ENCODE measurements at places on chromosomes 7 and 10.

DNA sequence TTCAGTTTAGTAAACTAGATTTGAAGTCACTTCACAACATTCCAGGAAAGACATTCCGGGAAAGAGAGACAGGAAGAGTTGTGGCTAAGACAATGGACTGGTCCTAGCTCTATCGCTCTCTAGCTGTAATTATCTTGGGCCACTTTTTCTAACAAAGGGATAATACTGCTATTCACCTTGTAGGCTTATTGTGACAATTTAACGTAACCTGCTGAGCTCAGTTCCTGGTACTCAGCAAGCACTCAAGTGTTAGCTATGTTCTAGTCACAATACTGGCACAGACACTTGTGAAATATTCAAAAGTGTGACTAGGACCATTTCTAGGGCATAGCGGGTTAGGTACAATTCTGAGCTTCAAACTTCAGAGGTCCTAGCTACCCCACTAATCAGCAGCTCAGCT is 12.0 kb upstream of the NRCAM start:
- DNase-seq: no peak

GRCh38 chr7:122556873-122557542 is 141.9 kb downstream of the RNF133 start:
- no peak for DNase-seq

GRCh38 chr7:120842121-120842621 is 15.8 kb downstream of the TSPAN12 start:
- DNase-seq: peak; percentile 88

DNA sequence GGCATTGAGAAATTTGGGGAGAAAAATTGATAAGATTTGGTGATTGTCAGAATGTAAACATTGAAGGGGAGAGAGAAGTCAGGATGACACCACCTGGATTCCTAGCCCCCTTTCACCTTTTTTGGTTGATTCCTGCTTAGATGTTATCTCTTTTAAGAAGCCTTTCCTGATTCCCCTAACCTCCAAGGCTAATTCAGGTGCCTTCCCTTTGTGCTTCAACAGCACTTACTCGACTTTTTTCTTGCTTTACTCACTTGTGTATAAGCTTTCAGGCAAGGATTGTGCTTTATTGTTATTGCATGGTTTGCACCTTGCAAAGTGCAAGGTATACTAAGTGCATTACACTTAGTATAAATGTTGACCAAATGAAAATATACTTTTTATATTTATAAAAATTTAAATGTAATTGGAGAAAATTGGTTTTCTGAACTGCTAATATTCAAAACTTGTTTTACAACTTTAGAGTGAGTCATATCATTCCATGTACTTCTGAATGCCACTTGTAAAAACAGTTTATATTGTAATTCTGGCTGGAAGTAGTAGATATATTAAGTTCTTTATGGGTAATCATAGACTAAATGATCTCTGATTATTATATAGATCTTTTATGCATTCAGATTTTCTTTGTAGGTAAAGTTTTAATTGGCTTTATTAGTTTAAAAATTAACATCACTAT is 13.2 kb downstream of the SHOC2 start:
- no peak for DNase-seq

- no peak for DNase-seq
These were observed 35.5 kb upstream of the TBX20 start for GRCh38 chr7:35289376-35289775.

DNA sequence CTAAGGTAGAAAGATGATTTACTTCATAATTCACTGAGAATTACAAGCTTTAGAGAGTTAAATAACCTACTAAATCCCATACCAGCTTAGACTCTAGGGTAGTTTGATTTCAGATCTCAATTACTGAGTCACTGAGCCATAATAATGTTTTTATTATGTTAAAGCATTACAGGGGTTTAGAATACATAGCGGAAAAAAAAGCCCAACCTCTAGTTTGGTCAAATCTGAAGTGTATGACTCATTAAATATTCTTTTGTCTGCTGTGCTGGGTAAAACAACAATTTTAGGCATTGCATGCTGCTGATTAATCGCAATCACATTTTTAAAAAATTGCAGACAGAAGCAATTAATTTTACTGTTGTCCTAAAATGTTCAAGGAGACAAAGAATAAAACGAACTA is 48.5 kb downstream of the MALRD1 start:
- no peak for DNase-seq

- DNase-seq: no peak
These were observed 11.4 kb upstream of the DLX6 start for GRCh38 chr7:96993980-96994379.

DNA sequence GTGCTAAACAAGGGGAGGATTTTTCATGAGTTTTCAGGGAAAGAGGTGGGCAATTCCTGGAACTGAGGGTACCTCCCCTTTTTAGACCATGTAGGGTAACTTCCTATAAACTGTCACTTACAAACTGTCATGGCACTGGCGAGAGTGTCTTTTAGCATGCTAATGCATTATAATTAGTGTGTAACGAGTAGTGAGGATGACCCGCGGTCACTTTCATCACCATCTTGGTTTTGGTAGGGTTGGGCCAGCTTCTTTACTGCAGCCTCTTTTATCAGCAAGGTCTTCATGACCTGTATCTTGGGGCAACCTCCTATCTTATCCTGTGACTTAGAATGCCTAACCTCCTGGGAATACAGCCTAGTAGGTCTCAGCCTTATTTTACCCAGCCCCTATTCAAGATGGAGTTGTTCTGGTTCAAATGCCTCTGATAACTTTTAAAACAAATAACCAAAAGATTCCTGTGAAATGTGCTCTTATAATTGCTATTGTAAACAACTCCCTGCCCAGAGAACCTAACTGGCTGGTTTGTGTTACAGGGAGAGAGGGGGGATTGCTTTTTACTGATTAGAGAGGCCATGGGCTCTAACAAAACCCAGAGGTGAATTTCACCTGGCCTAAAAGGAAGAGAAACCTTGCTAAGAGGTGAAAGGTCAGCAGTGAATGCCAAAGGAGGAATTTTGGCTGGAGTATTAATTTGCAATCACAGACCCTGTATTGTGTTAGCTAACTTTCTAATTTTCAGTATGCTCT is 64.3 kb downstream of the EEPD1 start:
- DNase-seq: no peak

DNA sequence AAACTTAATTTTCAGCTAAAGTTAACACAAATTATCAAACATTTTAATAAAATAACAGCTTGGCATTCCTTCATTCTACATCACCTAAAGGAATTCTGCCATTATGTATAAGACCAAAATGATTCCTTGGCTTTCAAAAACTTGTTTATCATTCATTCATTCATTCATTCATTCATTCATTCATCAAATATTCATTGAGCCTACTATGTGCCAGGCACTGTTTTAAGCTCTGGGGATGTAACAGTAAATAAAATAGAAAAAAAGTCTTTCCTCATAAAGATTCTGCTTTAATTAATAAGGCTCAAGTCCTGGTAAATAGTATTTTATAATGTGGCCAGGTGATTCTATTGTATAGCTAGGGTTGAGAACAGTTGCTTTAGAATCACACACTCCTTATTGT is 127.9 kb downstream of the GPR85 start:
- no peak for DNase-seq

GRCh38 chr10:61869041-61869675 is 32.3 kb upstream of the ARID5B start:
- DNase-seq: no peak

- no peak for DNase-seq
These were observed 586.0 kb upstream of the MGMT start for GRCh38 chr10:128881086-128881485.

GRCh38 chr7:80082213-80082612 is 52.4 kb upstream of the GNAI1 start:
- peak; percentile 24 for DNase-seq

DNA sequence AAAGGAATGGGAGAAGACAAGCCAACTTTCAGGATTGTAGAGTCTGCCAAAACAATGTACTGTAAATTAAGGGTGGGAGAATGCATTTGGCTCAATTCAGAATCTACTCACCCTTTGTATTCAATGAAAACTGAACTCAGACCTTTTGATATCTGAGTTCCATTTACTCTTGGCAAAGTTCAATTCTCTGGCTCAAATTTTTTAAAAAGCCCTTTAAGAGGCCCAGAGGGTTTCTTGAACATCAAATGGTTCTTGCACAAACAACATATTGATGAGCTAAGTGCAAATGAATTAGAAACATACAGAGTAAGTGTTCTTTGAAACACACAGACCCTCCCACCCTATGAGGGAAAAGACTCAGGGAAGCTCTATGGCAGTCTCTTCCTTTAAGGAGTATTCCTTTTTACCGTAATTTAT is 5.2 kb upstream of the XPNPEP1 start:
- no peak for DNase-seq

DNA sequence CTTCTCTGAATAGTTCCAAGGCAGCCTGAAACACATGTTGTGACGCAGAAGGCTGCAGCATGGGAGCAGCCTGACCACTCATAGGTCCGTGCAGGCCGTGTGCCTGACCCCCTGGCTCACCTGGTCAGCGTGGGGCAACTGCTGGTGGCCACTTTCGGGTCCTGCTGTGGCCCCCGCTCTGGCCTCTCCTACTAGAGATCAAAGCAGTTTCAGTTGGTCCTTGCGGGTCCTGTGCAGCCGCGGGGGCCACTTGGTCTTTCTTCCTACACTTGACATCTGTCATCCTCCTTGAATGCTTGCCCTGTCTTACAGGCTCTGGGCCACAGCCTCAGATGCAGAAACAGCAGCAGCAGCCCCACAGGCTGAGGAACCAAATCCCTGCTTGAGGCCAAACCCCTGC is 320.8 kb upstream of the ZNF32 start:
- no peak for DNase-seq

DNA sequence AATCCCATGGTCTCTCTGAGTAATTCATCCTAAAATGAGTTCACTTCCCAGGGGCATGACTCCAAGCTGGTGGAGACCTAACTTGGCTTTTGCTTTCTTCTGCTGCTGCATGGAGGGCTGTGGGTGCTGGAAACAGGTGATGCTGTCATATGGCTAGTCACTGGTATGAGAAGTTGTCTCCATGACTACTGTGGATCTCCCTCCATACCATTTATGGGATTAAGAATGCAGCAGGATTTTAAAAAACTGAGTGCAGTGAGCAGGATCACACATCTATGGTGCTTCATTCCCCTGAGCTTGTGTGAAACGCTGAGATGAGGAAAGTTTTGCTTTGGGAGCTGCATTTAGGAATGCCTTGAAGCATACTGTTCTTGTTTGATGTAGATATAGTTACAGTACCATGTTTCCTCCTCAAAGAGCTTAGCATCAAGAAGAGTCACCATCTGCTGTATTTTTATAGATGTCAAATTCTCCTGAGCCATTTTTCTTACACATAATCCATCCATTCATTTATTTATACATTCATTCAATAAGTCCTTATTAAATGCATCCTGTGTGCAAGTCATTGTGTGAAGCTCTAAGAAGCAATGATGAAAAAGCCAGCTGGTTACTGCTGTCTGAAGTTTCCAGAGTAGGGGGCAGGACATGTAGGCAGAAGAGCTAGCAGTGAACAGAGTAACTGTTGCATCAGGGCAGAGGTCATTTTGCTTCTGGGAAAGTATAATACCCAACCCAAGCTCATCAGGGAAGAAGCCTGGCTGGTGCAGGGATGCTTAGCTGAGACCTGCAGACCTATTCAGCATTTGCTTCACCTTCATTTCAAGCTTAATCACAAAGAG is 534.8 kb downstream of the AUTS2 start:
- no peak for DNase-seq

DNA sequence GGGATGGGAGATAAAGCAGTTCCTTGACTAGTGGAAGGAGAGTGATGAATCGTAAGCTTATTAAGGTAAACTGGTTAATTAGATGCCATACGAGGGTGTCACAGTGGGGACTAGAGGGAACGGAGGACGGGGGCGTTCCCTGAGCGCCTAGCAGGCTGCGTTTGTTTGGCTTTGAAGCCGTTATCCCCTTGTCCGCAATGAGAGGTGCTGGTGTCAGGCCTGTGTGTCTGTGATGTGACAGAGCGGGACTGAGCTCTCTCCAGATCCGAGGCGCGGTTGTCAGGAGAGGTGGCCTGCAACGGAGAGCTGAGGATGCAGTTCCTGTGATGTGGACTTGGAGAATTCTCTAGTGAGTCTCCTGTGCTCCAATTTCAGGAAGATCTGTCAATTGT is 60.0 kb upstream of the PRPS1L1 start:
- DNase-seq: no peak

DNA sequence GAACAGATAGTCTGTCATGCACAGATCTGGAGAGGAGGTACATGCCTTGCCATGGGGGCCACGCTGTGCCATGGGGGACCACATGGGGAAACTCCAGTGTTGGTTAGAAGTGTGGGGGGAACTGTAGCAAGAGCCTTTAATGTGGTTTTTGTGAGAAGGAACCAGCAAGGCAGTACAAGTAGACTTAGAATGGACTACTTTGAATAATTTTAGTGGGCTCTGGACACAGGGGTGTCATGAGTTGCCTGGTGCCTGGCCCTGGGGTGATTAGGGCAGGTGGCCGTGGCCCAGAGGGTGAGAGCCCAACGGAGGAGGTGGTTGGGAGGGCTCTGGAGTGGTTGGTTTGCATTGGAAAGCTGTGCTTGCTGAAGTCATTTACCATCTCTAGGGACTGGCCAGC is 77.2 kb downstream of the CXCL12 start:
- DNase-seq: no peak

DNA sequence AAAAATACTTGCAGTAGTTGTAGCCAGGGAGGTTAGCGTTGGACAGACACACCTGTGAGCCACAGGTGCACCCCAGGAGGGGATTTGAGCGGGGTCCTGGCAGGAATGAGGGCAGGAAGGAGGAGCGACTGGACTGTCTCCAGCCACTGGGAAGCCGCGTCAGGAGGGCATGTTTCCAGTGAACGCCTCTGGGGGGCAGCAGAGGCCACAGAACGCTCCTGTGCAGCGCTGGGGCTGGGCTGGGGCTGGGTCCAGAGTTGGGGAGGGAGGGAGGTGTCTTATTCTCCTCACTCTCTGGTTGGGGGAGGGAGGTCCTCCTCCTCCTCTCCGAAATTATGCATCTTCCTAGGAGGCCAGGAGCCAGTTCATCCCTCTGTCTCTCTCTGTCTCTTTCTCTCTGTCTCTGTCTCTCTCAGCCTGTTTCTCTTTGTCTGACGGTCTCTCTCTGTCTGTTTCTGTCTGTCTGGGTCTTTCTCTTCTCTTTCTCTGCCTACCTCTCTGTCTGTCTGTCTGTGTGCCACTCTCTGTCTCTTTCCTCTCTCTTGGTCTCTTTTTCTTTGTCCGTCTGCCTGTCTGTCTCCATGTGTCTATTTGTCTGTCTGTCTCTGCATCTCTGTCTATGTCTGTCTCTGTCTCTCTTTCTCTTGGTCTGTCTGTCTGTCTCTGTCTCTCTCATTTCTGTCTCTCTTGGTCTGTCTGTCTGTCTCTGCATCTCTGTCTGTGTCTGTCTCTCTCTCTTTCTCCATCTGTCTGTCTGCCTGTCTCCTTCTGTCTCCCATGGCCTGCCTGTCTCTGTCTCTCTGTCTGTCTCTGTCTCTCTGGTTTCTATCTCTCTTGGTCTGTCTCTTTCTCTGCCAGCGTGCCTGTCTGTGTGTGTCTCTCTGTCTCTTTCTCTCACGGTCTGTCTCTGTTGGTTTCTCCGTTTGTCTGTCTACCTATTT is 9.9 kb upstream of the PSMG3 start:
- peak; percentile 4 for DNase-seq

GRCh38 chr7:82053453-82054032 is 283.7 kb upstream of the HGF start:
- no peak for DNase-seq

GRCh38 chr10:22711373-22711772 is 3.0 kb downstream of the PIP4K2A start:
- DNase-seq: no peak

- DNase-seq: no peak
These were observed 57.3 kb downstream of the ST7 start for GRCh38 chr7:117010375-117011133.

GRCh38 chr10:36412942-36413341 is 712.5 kb upstream of the ANKRD30A start:
- no peak for DNase-seq

GRCh38 chr7:64877714-64878610 is 25.1 kb upstream of the ZNF273 start:
- no peak for DNase-seq

Measured in kidney glomerular epithelial cell (primary cell).